Stimulated activated CD4-positive, alpha-beta T cell treated with anti-CD3 and anti-CD28 coated beads, Interleukin-1b, Interleukin-23, amount 100 ng/mL, for 1 hour (primary cell): ENCODE measurements at places on chromosomes 1 and 21.

- no peak for DNase-seq
These were observed 66.6 kb upstream of the ADAMTS5 start for GRCh38 chr21:27033471-27033870.

- no peak for DNase-seq
These were observed 182.4 kb upstream of the UBE2U start for GRCh38 chr1:64021066-64021465.

- no peak for DNase-seq
These were observed 19.2 kb upstream of the PKP1 start for GRCh38 chr1:201264072-201264471.

- no peak for DNase-seq
These were observed 12.1 kb downstream of the SON start for GRCh38 chr21:33554982-33555344.

- DNase-seq = no peak
These were observed 296.3 kb downstream of the PTBP2 start for GRCh38 chr1:97017895-97018294.

DNA sequence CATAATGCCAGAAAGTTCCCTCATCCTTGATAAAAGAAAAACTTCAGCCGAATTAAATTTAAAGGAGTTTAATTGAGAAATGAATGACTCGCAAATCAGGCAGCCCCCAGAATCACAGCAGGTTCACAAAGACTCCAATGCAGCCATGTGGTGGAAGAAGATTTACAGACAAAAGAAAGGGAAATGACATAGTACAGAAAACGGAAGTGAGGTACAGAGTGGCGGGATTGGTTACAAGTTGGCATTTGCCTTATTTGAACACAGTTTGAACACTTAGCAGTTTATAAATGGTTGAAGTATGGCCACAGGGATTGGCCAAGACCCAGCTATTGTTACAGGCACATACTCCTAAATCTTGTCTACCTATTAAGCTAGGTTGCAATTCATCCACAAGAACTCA, 46.6 kb downstream of the HIVEP3 start:
- DNase-seq = no peak

GRCh38 chr1:8412183-8412831, 94.4 kb downstream of the SLC45A1 start:
- no peak for DNase-seq

DNA sequence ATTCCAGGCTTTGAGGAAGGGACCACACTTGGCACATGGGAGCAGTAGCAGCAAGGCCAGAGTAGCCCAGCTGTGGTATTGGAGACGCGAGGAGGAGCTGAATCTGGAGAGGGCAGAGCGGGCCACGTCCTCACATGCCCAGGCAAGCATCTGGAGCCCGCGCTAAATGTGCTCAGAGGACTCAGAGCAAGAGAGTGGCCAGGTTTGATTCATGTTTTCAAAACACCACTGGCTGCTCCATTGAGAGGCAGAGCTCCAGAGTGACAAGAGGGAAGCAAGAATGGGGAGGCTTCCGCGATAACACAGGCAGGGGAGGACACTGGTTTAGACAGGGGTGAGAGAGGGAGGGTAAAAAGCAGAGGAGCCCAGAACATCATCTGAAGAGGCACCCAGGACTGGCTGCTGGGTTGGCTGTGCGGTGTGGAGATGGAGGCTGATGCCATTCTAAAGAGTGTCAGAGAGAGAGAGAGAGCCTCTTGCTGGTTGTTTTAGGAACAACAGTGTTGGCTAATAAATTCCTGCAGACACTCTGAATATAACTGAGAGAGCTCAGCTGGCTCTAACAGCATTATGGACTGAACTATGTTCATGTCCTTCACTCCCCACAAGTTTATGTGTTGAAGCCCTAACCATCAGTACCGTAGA, 32.3 kb downstream of the RCAN1 start:
- DNase-seq = no peak

DNA sequence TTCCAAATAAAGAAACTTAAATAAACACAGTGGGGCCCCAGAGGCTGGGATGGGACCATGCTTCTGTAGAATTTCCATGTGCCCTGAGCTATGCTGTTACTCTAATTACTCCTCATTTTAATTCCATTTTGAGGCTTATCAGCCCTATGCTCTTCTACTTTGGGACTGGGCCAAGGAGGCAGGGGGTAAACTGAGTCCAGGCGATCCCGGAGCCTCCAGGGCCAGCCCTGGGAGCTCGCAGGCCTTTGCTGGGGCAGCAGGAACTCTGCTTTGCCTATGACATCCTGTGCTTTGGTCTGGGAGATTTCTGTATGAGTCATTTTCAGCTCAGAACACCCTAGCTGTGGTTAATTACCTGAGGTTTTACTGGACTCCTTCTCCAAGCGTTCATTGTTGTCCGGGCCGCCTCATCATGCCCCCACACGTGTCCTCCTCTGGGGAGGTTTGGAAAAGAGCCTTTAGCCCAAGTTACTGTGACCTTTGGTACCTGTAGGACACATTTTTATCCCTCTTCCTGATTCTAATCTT, 95.7 kb downstream of the RHOU start:
- no peak for DNase-seq

DNA sequence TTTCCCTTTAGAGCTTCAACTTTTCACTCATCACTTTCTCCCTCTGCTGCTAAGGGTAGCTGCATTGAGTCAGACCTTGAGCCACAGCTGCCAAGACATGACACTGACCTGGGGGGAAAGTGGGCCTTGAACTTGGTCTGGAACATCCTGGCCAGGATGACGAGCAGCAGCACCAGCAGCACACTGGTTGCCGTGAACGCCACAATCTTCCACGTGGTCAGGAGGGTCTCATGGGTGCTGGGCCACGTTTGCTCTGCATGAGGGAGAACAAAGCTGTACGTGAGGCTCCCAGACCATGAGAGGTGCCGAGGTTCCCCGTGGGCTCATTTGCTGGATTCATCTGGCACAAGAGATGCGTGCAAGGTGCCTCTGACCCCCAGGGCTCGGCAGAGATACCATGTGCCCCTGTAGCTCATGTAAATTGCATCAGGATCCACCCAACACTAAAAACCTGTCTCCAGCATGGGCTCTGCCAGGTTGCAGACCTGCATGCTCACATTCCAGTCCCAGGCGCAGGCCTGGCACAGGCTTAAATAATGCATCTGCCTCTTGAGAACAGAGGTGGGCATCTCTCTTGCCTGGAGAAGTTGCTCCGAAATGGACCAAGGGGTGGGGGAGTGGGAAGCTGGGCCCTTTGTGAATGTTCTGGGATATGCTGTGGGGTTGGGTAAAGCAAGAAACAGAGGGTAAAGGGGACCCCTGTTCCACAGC, 84.6 kb upstream of the TLR5 start:
- no peak for DNase-seq

DNA sequence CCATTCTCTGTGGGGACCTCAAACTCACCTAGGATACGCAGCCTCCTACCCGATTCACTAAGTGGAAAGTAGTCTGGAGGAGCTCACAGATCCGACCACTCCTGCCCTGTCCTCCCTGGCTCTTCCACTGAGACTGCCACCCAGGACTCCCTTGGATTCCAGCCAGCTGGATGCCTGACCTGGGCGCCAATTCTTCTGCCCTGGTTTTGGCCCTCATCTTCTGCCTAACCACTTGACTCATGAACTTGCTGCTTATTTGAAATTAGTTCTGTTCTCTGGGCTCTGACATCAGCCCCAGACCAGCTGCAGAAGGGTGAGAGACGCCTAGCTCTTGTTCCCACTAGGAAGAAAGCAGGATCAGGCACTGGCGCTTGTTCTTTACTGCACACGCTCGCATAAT, 48.9 kb downstream of the SLC35D1 start:
- DNase-seq = no peak

- DNase-seq = no peak
These were observed 1.7 kb upstream of the CHI3L2 start for GRCh38 chr1:111225717-111226400.

- DNase-seq = no peak
These were observed 457 bp downstream of the TRAPPC3 start for GRCh38 chr1:36148821-36149236.

GRCh38 chr1:93659822-93660503, 21.7 kb downstream of the BCAR3 start:
- DNase-seq = no peak

- no peak for DNase-seq
These were observed 28.4 kb upstream of the TMEM125 start for GRCh38 chr1:43241413-43241836.

- no peak for DNase-seq
These were observed 99.0 kb upstream of the KAZN start for GRCh38 chr1:14499312-14500040.

GRCh38 chr1:101995984-101996745, 561 bp downstream of the OLFM3 start:
- no peak for DNase-seq

DNA sequence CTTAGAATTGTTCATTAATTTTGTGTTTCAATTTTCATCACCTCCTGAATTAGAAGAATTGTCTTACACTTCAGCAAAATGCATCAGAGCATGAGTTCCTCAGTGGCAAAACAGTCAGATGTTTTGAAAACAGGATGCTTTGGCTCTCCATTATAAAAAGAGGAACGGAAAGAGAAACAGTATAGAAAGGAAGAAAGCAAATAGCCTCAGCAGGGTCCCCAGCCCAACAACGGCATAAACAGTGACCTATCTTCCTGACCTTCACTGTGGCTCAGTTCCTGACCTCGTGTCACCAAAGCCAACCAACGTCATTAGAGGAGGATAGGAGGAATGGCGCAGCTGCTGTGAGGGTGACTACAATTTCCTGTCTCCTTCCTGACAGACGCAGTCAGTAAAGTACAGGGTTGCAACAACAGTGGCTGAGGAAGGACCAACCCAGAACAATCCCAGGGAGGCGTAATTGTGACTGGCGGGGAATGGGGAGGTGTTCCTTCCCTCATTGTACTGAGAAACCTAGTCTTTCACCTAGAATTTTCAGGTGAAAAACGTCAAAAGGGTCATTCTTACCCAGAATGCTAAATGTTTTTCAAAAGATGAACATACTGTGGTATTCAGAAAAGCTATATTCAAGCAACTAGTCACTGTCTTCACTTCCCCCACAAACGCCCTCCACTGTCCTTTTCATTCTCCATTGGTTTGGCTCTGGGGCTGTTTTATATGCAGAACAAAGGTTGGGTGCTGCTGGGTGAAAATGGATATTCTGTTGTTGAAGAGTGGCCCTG, 197.9 kb upstream of the SGIP1 start:
- DNase-seq = no peak

DNA sequence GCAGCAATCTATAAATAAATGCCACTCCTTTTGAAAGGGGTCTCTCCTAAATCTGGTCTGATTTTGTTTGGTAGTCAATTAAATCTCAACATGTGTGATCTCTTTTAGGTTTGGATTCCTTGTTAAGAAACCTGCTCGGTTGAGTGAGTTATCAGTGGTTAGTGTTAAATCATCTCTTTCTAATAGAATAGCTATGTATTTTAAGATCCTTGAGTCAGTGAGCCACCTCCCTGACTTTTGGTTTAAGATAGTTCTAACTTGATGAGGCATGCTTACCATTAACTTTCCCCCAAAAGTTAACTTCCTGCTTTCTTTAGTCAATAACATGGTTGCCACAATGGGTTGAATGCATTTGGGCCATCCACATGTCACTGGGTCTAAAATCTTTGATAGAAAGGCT, 93.1 kb upstream of the OLFM3 start:
- DNase-seq = no peak

DNA sequence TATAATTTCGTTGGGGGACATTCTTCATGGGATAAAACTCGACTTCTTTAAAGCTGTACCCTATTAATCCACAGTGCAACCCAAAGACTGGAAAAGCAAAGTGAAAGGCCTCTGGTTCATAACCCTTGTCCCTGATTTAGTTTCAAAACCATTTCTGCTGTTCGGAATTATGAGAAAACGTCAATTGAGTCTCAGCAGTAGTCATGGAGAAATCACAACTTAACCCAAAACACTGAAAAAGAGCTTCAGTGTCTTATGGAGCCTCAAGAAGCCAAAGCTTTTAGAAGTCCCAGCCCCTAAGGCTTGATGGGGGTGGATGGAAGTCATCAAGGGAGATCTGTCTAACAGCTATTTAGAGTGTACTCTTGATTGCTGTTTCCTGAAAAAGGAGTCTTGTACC, 73.5 kb upstream of the VCAM1 start:
- no peak for DNase-seq

- DNase-seq = no peak
These were observed 1655.4 kb downstream of the BRINP3 start for GRCh38 chr1:188822248-188822647.

DNA sequence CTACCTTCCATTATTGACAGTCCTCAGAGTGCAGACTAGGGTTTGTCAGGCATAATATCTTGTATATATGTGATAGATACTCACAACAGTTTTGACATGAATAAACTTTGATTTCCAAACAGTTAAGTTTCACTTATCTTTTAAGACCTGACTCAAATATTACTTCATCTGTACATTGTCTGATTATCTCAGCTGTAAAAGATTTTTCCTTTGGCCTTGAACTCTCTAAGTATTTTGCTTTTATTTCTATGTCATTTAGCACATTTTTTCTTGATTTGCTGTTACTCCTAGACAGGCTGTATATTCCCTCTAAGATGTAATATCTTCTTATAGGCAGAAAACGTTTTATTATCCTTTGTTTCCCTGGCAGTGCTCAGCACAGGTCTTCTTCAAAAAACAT, 65.6 kb upstream of the DMRTA2 start:
- DNase-seq = no peak

GRCh38 chr21:23886828-23887724, 1720.2 kb downstream of the MRPL39 start:
- no peak for DNase-seq

DNA sequence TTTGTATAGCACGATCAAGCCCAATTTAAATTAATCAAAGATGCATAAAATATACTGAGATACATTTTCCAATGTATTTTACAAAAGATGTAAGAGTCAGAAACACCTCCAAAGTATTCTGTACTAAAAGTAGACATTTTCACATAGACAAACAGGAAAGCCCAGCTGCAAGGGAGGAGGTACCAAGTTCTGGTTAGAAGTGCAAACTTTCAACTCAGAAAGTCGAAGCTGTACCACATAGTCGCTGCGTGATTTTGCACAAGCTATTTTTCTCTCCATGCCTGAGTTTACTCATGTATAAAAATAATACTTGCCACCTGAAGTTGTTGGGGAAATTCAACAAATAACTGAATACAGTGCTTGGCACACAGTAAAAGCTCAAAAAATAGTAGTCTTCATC, 5.6 kb upstream of the HNRNPU start:
- no peak for DNase-seq

- no peak for DNase-seq
These were observed 36.1 kb upstream of the KHDRBS1 start for GRCh38 chr1:31977385-31978131.

GRCh38 chr1:41666981-41667631, 182.6 kb upstream of the EDN2 start:
- DNase-seq = no peak

DNA sequence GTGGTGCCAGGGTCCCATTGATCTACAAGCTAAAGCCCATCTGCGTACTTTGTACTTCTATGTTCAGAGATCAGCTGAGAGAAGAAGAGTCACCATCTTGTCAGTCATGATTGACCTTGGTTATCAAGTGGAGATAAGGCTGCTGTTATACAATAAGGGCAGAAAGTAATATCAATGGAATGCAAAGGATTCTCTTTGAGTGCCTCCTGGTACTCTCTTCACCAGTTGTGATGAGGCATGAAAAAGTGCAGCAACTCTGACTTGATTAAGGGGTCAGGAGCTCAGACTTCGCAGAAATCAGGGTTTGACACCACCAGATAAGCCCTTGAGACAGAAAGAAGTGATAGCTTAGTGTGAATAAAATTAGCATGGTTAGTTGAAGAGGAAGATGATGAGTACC, 25.7 kb upstream of the SYT14 start:
- DNase-seq = no peak
